ENCODE measurements at places on chromosomes 4 and X.

GRCh38 chrX:120251471-120252011 lies 929 bp downstream of the ZBTB33 start:
- peak; percentile 53 for DNase-seq

DNA sequence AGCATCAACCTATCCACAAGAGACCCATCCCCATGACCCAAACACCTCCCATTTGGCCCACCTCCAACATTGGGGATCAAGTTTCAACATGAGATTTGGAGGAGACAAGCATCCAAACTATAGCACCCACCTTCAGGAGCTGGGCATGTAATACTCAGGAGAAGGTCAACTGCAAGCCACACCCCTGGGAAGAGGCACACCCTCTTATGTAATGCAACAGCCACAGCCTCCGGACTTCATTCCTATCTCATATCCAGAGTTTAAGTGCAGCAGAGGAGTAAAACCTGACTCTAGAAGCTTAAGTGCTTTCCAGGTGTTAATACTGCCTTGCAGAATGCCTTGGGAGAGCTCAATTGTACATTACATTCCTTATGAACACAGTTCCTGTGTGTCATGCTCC lies 197.4 kb downstream of the PTTG2 start:
- no peak for DNase-seq

GRCh38 chr4:76585897-76586360 lies 150.9 kb downstream of the SHROOM3 start:
- DNase-seq = peak; percentile 70

DNA sequence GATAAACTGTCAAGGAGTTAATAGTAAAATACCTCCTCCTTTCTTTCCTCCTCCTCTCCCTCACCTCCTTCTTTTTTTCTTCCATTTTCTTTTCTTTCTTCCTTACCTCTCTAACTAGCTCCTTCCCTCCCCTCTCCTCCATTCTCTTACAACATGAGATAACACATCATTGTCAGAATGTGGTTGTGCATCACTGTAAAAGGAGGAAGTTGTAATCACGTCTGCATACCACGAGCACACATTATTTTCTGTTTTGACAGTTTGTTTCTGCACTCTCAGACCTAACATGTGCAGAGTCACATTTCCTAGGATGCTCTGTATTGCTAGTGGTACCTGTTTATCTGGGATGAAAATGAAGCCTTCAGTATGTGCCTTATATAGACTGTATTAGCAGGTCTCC lies 9.1 kb downstream of the SLIT2 start:
- DNase-seq = no peak

GRCh38 chrX:139932073-139932900 lies 566 bp downstream of the ATP11C start:
- peak; percentile 52 for DNase-seq

DNA sequence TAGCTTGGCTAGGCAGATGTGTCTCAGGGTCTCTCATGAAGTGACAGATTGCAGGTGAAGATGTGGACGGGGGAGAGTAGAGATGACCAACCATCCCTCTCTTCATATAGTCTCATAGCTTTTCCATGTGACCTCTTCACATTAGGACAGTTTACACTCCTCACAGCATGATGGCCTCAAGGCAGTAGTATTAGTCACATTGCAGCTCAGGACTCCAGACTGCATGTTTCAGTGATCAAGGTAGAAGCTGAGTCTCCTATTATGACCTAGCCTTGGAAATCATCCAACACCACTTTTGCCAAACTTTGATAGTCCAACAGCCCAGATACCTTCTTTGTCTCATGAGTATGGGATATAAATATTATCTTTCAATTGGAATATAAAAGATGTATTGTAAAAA lies 147.7 kb downstream of the GASK1B start:
- no peak for DNase-seq

DNA sequence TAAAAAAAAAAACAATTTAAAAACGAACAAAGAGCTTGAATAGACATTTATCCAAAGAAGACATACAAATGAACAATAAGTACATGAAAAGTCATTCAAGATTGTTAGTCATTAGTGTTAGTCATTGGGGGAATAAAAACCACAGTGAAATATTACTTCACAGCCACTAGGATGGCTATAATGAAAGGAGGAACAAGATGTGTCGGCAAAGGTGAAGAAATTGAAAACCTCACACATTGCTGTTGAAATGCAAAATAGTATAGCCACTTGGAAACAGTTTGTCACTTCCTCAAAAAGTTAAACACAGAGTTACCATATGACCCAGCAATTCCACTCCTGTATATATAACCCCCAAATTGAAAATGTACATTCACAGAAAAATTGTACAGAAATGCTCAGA lies 45.2 kb upstream of the SLC39A8 start:
- no peak for DNase-seq
